Spinal cord (tissue), 10 donors: ENCODE measurements at places on chromosomes 4 and X. TPM values are rescaled to one million over a fixed set of nuclear protein-coding genes. Genes with fewer than 3 reads are reported as not detected.

DNA sequence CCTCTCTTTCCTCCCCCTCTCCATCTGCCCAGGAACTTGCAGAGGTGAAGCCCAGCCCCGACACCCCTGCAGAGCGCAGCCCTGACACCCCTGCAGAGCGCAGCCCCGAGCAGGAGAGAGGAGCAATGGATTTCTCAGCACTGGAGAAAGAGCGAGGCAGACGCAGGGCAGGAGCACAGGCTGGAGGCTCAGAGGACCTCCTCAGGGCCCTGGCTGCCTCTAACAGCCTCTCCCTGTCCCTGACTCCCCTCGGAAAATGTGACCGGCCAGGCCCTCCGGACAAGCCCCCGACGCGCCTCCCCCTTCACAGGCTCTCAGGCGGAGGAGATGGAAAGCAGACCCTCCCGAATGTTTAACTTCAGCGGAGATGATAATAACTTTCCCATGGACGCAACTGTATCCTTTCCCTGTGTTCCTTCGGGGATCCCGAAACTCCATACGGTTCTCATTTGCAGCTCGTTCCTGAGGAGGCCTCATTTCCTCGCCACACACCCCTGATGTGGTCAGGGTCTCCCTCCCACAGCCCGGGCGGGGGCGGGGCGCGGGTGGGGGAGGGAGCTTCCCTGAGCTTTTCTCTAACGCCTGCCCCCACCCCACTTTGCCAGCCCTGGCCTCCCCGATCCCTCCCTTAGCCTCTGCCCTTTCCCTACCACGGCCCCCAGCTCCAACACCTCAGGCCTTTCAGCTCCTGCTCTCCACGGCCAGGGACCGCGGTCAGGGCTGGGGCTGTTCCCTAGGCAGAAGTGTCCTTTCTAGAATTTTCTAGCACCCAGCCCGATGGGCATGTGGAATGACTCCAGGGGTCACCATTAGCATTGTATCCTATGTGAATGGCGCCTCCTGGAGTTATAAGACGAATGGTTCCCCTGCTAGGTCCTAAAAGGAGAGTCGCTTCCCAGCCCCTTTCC is 201.1 kb upstream of the BCOR start:
- H3K36me3 ChIP-seq = no peaks in the 10 kb centered on the region
- no peak for DNase-seq
- H3K27me3 ChIP-seq = peaks cover 12% of the 10 kb centered on the region
- peak overlapping the region; percentile 64 for H3K27ac ChIP-seq
- peaks cover 9% of the 10 kb centered on the region for H3K4me1 ChIP-seq
- H3K4me3 ChIP-seq = no peak overlapping the region

GRCh38 chr4:110231869-110232268 is 33.5 kb upstream of the ELOVL6 start:
- no peak overlapping the region for H3K4me3 ChIP-seq
- no peak for DNase-seq
- H3K36me3 ChIP-seq = no peaks in the 10 kb centered on the region
- H3K27me3 ChIP-seq = no peaks in the 10 kb centered on the region

Gene PDLIM5
- total RNA-seq = 102 TPM

GRCh38 chr4:54228056-54228527 is 1.0 kb upstream of the PDGFRA start:
- H3K36me3 ChIP-seq = peaks cover under 1% of the 10 kb centered on the region
- H3K27ac ChIP-seq = peak overlapping the region; percentile 70
- H3K4me3 ChIP-seq = peak overlapping the region; percentile 39
- DNase-seq = no peak

Gene AKAP14
- total RNA-seq = 0.99 TPM

DNA sequence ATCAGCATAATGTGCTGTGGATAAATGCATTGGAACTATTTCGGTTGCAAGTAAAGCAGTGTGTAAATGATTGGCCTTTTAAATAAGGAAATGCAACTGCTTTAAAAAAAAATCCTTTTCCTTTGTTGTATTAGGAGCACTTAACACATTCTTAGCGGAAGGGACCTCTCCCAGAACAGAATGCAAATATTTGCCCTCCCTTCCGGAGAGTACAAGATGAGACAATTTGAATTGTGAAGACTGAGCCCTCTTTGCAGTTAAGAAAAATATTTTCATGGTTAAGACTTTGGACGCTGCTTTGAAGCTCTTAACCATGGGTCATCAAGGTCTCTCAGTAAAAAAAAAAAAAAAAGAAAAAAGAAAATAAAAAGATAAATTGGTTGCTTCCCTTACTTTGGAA is 9.5 kb upstream of the NOX1 start:
- H3K27ac ChIP-seq = no peak overlapping the region
- no peak for DNase-seq
- H3K27me3 ChIP-seq = no peaks in the 10 kb centered on the region
- no peak overlapping the region for H3K4me3 ChIP-seq
- no peaks in the 10 kb centered on the region for H3K4me1 ChIP-seq
- no peaks in the 10 kb centered on the region for H3K36me3 ChIP-seq

Gene PABPC4L
- total RNA-seq = 5.0 TPM

Gene PRR27
- total RNA-seq = not detected

- peak; percentile 22 for DNase-seq
- peaks cover 7% of the 10 kb centered on the region for H3K27me3 ChIP-seq
- no peaks in the 10 kb centered on the region for H3K36me3 ChIP-seq
- H3K4me1 ChIP-seq = no peaks in the 10 kb centered on the region
- H3K27ac ChIP-seq = no peak overlapping the region
These were observed 48.3 kb downstream of the AMELX start for GRCh38 chrX:11341274-11342201.

Gene RAB9B
- 11.2 TPM for total RNA-seq

DNA sequence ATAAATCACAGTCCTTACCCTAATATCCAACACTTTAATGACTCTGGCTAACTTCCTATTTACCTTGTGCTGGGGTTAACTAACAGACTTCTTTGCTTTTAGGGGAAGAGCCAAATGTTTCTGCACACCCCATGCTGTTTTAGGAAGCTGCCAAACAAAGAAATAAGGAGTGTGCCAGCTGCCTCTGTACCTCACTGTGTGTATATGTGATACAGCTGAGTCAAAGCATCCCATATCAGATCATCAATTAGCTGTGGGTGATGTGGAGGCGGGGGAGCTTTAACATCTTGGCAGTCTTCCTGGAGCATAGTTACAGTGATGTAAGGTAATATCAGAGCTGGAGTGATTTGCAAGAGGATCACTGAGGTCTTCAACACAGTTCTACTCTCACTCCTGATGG is 95.4 kb downstream of the COL25A1 start:
- H3K27me3 ChIP-seq = no peaks in the 10 kb centered on the region
- H3K4me1 ChIP-seq = peaks cover 3% of the 10 kb centered on the region

GRCh38 chrX:151938172-151938571 is 25.5 kb downstream of the MAGEA4 start:
- H3K27ac ChIP-seq = no peak overlapping the region
- H3K4me3 ChIP-seq = no peak overlapping the region
- no peaks in the 10 kb centered on the region for H3K4me1 ChIP-seq
- no peaks in the 10 kb centered on the region for H3K27me3 ChIP-seq

- no peak for DNase-seq
- no peaks in the 10 kb centered on the region for H3K36me3 ChIP-seq
- H3K4me3 ChIP-seq = no peak overlapping the region
- no peak overlapping the region for H3K27ac ChIP-seq
These were observed 9.9 kb downstream of the FHIP1A start for GRCh38 chr4:151418856-151419255.

DNA sequence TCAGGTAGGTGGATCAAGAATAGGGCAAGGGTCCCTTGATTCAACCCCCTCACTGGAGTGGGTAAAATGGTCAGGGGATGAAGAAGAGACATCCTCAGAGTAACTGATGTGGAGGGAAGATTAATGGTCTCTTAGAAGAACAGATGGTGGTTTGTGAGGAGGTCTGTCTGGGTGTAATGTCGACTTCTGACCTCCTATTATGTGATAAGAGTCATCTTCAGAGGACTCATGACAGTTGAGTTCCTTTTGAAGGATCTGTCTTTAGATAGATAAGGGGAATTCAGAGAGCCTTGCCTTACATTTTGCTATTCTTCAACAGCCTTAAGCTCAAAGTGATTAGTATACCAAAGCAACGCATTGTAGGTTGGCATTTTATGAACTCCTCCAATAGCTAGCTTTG is 27.1 kb upstream of the MAGEA8 start:
- no peaks in the 10 kb centered on the region for H3K36me3 ChIP-seq
- H3K27ac ChIP-seq = no peak overlapping the region
- no peak overlapping the region for H3K4me3 ChIP-seq
- no peaks in the 10 kb centered on the region for H3K27me3 ChIP-seq

Gene CLIC2
- 10.2 TPM for total RNA-seq

Gene DMRTC1
- not detected for total RNA-seq

- no peaks in the 10 kb centered on the region for H3K4me1 ChIP-seq
- no peaks in the 10 kb centered on the region for H3K36me3 ChIP-seq
- no peak overlapping the region for H3K27ac ChIP-seq
These were observed 97.5 kb upstream of the PRPS2 start for GRCh38 chrX:12693754-12694153.

GRCh38 chr4:162685410-162685809 is 481.3 kb downstream of the NAF1 start:
- DNase-seq = no peak
- no peaks in the 10 kb centered on the region for H3K27me3 ChIP-seq
- H3K4me1 ChIP-seq = no peaks in the 10 kb centered on the region
- no peaks in the 10 kb centered on the region for H3K36me3 ChIP-seq
- no peak overlapping the region for H3K27ac ChIP-seq
- H3K4me3 ChIP-seq = no peak overlapping the region
